ENCODE measurements at places on chromosomes 12 and 14.

- no peak for DNase-seq
These were observed 38.5 kb downstream of the SLC25A47 start for GRCh38 chr14:100361626-100362025.

GRCh38 chr14:30993071-30993470 is 32.4 kb upstream of the AP4S1 start:
- DNase-seq: no peak

GRCh38 chr12:47370421-47370820 is 290.7 kb upstream of the AMIGO2 start:
- no peak for DNase-seq

GRCh38 chr12:96483116-96483515 is 6.3 kb upstream of the CFAP54 start:
- no peak for DNase-seq

- peak; percentile 12 for DNase-seq
These were observed 771 bp downstream of the DAAM1 start for GRCh38 chr14:59189091-59189785.

DNA sequence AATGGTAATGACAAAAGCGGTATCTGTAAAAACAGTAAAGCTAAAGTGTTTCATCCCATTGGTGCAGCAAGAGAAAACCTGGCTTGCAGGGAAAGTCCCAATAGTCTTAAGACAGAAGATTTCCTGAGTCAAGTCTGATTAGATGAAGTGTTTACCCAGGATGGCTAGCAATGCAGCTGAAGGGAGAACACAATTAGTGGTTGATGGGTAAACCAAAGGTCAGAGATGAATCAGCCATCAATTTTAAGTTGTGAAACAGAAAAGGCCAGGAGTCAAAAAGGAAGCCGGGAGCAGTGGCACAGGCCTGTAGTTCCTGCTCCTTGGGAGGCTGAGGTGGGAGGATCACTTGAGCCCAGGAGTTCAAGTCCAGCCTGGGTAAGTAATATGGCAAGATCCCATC is 52.6 kb downstream of the SEC23A start:
- DNase-seq: peak; percentile 6

GRCh38 chr12:8960176-8960575 is 10.7 kb upstream of the M6PR start:
- no peak for DNase-seq

DNA sequence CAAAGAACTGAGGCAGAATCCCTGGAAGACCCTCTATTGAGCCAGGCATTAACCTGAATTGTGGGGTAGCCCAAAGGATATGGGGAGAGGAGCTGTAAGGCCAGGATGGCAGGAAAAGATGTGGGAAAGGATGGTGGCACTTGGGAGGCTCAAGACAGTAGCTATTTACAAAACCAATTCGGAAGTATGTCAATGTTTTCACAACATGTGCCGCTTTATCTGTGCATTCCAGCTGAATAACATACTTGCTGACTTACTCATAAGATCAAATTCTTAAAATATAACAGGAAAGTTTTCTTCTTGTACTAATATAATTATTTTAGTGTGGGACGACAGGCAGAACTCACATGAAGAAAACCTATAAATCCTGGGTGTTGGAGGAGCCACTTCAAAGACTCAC is 10.6 kb downstream of the BBS10 start:
- no peak for DNase-seq

DNA sequence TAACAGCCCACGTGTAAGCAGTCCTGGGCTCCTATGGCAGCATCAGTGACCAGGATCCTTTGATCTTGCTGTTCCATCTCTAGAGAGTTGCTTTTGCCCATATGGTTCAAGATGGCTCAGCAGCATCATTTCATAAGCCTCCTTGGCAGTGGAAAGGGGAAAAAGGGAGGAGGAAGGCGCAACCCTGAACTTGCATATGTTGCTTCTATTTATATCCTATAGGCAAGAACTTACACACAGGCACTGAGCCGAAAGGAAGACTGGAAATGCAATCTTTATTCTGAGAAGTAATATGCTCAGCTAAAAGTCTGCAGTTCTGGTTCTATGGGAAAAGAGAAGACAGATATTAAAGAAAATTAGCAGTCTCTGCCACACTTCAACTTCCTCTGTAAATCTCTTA is 167.7 kb upstream of the PLXNC1 start:
- peak; percentile 8 for DNase-seq

GRCh38 chr12:25518512-25518911 is 34.6 kb downstream of the LMNTD1 start:
- no peak for DNase-seq

DNA sequence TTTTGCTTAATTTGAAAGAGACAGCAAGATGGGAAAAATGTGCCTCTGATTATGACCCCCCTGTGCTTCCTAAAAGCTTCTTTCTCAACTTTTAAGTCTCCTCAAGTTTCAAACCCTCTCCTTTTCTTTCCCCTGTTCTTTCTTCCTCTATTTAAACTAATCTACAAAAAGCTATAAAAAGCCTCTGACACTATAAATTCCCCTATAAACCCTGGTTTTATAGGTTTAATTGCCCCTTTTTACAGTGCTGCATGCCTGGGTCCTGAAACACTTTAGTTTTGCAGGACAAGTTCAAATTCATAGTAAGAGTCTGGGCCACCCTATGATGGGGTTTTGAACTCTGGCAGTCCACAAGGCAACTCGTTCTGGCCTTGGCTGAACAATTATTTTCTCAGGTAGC is 510.9 kb upstream of the TBX3 start:
- DNase-seq: no peak

DNA sequence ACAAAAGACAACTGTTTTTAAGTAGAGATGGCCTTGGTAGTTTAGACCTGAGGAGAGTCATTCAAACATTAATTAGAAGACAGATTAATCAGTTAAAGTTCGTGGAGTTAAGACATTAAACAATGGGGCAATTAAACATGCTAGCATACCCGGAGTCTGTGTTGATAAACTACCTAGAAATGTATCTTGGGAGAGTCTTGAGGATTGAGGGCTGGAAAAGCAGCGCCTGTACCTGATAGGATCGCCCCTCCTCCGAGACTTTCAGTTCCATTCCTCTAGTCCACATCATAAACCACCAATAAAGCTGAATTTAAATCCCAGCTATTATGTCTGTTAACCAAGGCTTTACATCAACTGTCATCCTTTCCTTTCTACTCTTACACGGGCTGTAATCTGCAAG is 1.0 kb upstream of the KRAS start:
- DNase-seq: no peak

DNA sequence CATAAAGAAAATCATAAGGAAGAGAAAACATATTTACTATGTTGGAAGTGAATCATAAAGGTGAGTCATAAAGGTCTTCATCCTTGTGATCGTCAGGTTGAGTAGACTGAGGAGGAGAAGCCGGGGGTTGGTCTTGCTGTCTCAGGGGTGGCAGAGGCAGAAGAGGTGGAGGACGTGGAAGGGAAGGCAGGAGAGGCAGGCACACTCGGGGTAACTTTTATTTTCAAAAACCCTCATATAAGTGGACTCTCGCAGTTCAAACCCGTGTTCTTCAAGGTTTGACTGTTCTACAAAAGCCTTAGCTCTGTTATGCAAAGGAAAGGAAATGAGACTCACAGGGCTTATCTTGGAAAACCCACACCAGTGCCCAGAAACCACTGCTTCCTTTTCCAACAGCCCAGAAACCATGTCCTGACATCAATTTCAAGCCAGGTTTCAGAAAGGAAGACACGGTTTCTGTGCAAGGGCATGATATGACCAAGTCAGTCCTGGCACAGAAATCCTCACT is 14.0 kb downstream of the SMCO2 start:
- DNase-seq: peak; percentile 58

- no peak for DNase-seq
These were observed 6.6 kb downstream of the FAM177A1 start for GRCh38 chr14:35052637-35053036.

GRCh38 chr12:104275689-104276088 is 27.9 kb upstream of the EID3 start:
- DNase-seq: peak; percentile 61

GRCh38 chr12:124191024-124191359 is 103.9 kb upstream of the RFLNA start:
- peak; percentile 22 for DNase-seq

DNA sequence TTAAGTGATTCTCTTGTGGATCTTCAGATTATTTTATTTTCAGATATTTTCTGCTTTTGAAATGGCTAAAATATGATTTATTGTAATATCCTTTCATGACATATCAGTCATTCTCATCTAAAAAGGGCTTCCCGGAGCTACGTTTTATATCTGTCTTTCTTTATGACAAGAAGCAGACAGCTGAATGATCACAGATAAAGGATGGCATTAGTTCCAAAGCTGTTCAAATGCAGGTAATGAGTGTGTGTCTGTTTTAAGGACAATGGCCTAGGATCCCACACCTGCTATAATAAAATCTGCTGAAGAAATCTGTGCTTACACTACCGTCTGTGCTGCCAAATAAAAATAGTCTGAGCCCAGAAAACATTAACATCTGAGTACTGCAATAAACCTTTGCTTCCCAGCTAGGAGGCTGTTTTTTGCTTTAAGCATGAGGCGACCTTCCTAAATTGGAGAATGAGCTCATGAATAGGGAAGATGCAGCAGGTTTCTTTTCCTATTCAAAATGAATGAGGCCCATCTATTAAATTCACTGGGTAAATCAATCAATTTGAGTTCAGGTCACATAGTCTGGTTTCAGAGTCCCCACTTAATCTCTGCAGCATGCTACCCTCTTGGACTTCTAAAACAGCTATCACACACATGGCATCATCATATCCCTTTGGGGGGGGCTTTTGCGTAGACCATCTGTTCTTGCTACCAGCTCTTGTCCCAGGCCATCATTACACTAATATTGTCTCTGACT is 498.5 kb downstream of the NELL2 start:
- DNase-seq: no peak

- no peak for DNase-seq
These were observed 31.8 kb upstream of the LRRC10 start for GRCh38 chr12:69642531-69642930.

DNA sequence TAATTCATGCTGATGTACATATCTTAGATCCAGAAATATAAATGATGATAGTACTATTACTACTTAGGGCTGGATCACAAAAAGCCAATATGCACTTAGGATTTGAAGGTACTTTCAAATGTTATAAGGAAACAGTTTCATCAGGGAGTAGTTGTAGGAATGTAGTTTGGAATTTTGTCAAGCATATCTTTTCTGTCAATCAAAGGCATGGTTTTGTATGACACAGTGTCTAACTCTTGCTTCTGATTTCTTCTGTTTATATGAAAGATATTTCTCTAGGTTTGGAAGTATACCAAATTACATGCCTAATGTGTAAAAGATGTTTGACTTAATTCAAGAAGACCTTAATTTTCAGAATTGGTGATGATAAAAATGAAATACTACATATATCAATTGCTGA is 135.7 kb downstream of the RAD51B start:
- no peak for DNase-seq

DNA sequence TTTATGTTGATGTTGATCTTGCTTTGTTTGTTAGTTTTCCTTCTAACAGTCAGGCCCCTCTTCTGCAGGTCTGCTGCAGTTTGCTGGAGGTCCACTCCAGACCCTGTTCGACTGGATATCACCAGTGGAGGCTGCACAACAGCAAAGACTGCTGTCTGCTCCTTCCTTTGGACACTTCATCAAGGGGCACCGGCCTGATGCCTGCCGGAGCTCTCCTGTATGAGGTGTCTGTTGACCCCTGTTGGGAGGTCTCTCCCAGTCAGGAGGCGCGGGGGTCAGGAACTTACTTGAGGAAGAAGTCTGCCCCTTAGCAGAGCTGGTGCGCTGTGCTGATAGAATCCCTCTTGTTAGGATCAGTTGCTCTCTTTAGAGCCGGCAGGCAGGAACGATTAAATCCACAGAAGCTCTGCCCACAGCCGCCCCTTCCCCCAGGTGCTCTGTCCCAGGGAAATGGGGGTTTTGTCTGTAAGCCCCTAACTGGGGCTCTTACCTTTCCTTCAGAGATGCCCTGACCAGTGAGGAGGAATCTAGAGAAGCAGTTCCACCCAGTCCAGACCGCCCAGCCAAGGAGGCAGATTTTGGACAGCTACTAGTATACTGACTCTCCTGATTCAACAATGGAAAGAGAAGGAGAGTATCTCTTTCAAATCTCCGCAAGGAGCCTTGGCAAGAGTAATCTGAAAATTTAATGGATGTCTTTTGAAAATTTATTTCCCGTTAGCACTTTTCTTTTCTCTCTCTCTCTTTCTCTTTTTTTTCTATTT is 25.2 kb downstream of the MIA2 start:
- DNase-seq: no peak

- DNase-seq: no peak
These were observed 48.1 kb downstream of the MSRB3 start for GRCh38 chr12:65326616-65327015.

DNA sequence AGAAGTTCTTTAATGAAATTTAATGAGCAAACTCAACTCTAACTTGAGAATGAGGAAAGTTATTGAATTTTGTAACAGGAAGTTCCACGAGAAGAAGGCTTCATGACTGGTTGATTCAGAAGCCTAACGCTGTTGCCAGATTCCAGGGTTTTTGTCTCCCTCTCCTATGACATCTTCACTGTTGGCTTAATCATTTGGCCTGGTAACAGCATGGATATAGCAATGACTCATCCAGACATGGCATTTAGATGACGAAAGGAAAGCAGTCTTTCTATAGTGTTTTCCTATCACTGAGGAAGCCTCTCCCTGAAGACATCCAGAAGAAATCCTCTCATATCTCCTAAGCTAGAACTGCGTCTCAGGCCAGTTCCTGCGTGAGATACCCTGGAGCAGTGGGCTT is 9.4 kb upstream of the KCNA1 start:
- no peak for DNase-seq

DNA sequence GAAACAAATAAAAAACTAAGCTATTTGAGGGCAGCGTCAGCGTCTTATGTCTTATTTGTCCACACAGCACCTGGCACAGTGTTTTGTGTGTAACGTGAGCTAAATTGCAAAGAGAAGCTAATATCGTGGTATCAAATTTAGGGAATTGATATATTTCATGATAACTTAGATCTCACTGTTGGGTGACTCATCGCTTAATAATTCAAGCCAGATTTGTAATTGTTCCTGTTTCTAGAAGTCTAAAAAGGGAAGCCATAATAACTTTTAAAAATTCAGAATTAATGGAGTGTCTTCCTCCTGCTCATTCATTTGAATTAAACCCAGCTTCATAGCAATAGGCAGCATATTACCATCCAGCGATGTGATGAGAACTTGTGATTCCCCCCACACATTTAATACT is 214.7 kb downstream of the PDZRN4 start:
- DNase-seq: peak; percentile 16
